ENCODE measurements at places on chromosomes 5 and 9. TPM values are rescaled to one million over a fixed set of nuclear protein-coding genes. Genes with fewer than 3 reads are reported as not detected.
A peak's percentile ranks its signal among the peaks of the same experiment; 100 is the strongest.

The FBN2 gene
- total RNA-seq: 3.5 TPM

The C9 gene
- 1.0 TPM for total RNA-seq

The PCDHA2 gene
- 0.20 TPM for total RNA-seq

The FAM81B gene
- not detected for total RNA-seq

DNA sequence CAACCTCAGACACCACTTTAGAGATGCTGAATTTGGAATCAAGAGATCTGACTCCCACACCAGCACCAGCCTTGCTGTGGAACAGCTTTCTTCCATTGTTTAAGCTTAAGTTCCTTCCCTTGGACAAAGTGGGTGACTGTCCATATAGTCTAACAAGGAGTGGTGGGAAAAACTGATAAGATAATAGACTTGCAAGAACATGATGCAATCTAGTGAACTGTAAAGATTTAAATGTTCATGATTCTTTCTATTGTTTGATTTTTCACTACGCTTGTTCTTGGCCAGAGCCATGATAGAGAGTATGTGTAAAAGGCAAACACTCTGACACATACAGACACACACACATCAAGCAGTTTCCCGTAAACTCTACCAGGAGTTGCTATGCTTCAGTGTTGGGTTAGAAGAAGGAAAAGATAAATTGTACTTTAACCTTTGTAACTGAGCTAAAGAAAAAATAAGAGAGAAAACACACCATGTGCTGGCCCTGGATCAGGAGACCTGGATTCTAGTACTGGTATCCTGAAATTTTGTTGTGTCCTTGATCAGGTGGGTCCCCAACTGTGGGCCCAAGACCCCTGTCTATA lies 94.3 kb downstream of the PAPPA start:
- DNase-seq: no peak

DNA sequence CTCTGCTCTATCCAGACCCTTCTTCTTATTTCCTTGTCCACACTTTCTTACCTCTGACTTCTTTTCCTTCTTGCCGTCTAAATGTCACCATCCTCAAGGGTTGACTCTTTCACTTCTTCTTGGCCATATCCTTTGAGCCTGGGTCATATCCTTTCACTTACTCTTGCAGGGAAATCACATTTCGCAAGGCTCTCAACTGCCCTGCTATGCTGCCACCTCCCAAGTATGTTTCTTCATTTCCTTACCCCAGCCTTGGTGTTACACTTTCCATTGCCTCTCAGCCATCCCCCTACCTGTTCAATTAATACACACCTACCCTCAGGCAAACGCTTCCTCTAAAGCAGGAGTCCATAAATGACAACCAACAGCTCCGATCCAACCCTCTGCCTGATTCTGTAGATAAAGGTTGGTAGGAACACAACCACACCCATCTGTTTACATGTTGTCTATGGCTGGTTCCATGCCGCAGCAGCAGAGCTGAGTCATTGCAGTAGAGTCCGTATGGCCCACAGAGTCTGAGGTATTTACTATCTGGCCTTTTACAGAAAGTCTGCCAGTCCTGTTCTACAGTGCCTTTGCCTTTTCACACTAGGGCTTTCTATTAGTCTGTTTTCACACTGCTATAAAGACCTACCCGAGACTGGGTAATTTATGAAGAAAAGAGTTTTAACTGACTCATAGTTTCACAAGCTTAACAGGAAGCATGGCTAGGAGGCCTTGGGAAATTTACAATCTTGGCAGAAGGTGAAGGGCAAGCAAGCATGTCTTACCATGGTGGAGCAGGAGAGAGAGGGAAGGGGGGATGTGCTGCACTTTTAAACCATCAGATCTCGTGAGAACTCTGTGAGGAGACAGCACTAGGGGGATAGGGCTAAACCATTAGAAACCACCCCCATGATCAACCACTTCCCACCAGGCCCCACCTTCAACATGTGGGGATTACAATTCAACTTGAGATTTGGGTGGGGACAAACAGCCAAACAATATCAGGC lies 97.9 kb downstream of the SV2C start:
- no peak for DNase-seq

DNA sequence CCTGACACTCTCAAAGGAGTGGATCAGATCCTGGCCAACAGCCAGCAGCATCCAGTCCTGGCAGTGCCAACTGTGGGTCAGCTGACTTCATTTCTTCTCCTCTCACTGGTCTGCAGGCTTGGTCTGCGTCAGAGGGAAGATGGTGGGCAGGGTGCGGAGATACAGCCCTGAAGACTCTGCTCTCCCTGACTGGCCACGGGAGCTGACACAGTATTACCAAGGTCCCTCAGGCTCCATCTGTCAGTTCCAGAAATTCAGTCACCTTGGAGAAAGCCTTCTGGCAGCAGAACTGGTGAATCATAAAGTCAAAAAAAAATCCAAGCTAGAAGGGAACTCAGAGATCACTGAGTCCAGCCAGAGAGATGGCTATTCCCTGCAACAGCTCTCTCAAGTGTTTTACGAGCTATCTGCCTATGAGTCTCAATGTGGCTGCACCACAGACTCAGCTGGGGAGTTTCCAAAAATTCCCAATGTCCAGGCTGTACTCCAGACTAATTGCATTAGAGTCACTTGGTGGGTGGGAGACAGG lies 27.9 kb downstream of the C1QTNF2 start:
- peak; percentile 32 for DNase-seq

DNA sequence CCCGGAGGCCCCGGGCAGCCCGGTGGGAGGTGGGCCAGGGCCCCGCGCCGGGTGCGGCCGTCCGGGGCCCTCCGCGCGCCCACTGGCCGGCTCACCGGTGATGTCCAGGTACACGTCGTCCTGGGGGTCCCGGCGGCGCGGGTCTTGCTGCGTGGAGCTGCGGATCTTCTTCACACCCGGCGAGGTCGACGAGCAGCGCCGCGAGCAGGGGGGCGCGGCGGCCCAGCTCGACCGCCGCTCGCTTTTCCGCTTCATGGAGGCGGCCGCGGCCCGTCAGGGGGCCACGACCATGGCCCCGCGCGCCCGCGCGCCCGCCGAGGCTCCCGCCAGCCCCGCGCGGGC lies 548 bp downstream of the CDC14B start:
- no peak for DNase-seq

- DNase-seq: no peak
Observed at GRCh38 chr9:123645126-123645525, 284.8 kb downstream of the DENND1A start.

DNA sequence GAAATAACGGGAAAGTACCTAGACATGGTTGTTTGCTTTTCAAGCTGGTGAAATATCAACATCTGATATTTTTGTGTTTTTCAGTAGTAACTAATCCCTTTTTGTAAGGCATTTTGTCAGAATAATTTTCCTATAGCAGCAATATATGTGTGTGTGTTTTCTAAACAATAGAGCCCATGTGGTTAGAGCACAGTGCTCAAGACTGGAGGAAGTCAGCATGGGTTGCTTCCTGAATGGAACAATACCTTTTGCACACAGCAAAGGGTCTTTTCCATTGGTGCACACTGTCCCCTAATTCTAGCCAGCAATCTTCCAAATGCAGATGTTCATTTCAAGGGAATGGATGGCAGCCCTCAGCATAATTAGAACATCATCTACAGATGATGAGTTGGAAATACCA lies 270.1 kb downstream of the AOPEP start:
- no peak for DNase-seq

DNA sequence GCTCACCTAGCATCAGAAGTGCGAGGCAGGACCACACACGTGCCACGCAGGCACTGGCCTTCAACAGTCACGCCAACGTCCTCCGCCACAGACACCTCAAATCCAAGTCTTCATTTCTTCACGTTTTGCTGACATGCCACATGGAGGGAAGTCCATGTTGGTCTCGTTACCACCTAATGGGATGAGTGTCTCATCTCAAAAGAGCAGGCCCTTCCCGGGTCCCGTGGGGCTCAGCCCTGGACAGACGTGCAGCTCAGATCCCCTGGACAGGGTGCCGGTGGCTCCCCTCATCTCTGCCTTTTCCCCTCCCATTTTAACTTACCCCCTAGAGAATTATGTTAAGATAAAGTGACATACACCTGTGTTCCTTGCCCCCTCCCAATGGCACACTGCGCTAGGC lies 76.8 kb downstream of the MRPL36 start:
- DNase-seq: no peak

DNA sequence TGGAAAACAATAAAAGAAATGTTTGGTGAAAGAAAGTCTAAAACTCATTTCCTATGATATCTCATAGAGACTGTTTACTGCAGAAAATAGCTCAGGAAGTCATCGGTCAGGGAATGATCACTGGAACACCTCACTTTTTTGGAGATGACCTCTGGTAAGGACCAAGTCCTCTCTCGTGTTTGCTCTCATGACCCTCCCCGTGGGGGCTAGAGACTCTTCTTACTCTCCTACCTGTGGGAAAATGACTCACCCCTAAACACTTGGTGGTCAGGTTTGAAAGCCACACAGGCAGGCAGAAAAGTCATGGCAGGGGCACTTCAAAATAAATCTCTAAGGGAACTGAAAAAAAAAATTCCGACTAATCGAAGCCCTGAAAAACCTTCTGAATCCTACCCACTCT lies 48.2 kb downstream of the FAM240B start:
- no peak for DNase-seq

- DNase-seq: no peak
Observed at GRCh38 chr5:160629003-160629402, 207.3 kb downstream of the PTTG1 start.

GRCh38 chr9:134231330-134231745 lies 67.0 kb upstream of the RNU6ATAC start:
- no peak for DNase-seq

GRCh38 chr5:67268231-67269021 lies 71.8 kb upstream of the CD180 start:
- DNase-seq: peak; percentile 90

DNA sequence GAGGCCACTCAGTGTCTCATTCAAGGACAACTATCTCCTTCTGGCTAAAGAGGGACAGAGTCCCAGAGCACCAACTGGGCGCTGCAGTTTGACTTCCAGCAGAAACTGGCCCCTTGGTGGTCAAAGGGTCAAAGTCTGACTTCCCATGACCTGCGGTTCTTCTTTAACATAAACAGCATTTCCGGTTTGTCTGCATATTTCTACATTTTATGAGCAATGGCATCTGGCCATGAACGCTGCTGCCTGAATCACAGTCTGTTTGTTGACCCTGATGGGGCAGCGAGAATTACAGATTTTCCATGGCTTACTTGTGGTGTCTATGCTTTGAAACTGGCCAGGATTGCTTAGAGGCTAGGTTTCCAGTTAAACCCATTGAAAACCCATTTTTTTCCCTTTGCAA lies 1.3 kb downstream of the TNFSF15 start:
- DNase-seq: peak; percentile 55

DNA sequence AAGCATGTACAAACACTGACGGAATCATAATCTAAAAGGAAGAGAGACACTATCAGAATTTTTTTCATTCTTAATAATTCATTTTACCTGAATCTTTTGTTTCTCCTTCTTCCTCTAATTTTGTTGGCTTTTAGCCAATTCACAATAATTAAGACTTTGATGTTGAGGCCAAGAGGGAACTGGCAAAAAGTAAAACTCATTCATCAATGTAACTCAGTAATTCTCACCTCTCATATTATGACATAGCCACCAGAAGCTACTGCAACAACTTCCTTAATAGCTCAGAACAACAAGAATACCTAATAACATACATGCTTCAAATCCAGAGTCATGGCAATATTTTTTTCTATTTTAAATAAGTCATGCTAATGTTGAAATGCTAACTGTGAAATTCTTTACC lies 64.5 kb downstream of the MCTP1 start:
- no peak for DNase-seq

DNA sequence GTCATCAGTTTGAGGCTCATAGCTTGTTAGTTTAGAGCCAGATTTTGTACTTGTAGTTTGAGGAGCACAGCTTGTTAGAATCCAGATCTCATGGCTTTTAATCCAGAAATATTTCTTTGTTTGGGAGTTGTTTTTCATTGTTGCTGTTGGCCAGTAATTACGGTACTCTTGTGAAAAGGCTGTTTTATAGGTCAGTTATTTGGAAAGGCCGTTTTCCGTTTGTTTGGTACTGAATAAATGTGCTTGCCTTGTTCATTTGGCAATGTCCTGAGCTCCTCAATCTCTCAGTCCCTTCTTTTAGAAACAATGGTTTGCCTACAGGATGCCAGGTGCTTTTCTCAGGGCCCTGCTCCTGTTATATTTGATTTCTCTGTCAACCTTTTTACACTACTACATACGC lies 4.5 kb upstream of the MOB3B start:
- no peak for DNase-seq

GRCh38 chr9:107029146-107029545 lies 166.2 kb downstream of the ZNF462 start:
- no peak for DNase-seq

DNA sequence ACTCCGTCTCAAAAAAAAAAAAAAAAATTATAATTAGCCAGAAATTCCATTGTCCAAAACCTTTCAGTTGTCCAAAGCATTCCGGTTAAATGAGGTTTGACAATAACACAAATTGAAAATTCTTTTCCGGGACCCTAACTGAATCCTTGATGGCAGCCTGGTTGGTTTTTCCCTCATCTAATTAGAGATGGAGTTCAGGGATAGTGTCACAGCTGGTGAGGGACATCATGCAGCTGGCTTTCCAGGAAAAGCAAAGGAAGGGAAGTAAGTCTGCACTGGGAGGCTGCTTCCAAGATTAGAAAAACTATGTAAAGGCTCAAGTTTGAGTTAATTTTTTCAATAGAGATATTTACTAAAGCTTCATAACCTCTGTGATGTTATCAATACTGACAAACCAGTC lies 195.4 kb downstream of the ADAMTS12 start:
- no peak for DNase-seq

GRCh38 chr5:18095061-18095460 lies 460.8 kb downstream of the TAF11L14 start:
- DNase-seq: no peak

Data from mucosa of gallbladder (tissue), 1 donor.